ENCODE measurements at places on chromosomes 16 and 17.

DNA sequence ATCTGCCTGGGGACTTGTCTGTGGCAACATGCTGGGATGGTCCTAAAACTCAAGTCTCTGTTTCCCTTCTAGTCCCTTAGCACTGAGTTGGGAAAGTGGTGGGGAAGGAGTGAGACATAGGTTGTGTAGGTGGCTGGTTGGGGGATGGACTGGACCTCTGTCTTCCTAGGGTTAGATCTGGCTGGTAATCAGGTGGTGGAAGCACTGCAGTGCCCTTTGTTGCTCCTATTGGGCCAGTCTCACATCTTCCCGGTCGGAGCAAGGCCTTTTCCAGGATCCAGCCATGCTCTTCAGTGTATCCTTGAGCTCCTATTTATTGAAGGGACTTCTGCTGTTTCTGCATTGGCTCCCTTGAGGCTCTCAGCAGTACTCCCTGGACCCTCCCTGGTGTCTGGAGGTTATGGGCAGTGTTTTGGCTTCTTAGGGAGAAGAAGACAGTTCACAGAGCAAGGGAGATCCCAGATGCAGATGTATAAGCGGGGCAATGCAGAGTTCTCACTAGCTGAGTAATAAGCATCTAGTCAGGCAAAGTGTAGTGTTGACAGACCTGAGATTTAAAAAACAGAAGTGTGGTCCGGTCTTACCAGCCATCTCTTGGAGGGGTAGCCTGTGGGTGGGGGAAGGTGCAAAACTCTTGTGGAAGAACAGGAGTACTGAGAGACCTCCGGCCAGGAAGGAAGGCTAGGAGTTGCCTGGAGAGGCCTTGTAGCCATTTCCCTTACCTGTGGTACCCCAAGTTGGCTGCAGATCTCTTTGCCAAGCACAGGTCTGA lies 1.3 kb upstream of the NUTF2 start:
- no peak for DNase-seq

- no peak for DNase-seq
These were observed 11.8 kb upstream of the FAM117A start for GRCh38 chr17:49775546-49776260.

- no peak for DNase-seq
These were observed 882.8 kb upstream of the SOX9 start for GRCh38 chr17:71237903-71238538.

GRCh38 chr16:74954763-74955162 lies 30.2 kb downstream of the WDR59 start:
- DNase-seq = no peak

- no peak for DNase-seq
These were observed 112.3 kb downstream of the HS3ST2 start for GRCh38 chr16:22926105-22926751.

GRCh38 chr17:21100636-21101035 lies 26.1 kb upstream of the DHRS7B start:
- DNase-seq = no peak

DNA sequence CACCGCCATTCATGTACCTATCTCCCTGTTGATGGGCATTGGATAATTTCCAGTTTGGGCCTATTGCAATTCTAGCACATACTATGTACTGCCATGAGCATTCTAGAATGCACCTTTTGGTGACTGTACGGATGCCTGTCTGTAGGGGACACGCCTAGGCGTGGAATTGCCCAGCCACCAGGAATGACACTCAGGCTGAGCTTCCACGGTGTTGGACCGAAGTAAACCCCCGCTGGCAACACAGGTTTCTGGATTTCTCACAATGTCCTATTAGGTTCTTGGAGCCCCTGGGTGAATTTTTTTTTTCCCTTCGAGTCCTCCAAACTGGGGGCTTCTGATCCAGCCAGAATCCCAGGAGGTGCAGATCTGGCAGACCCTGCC lies 146.6 kb downstream of the IRF8 start:
- no peak for DNase-seq

All from WERI-Rb-1 (cell line).